Stimulated activated CD8-positive, alpha-beta memory T cell treated with anti-CD3 and anti-CD28 coated beads, Interleukin-7, amount 100 ng/mL, for 1 hour (primary cell): ENCODE measurements at places on chromosomes 16 and 17.

GRCh38 chr16:77500934-77501664 is 66.3 kb upstream of the ADAMTS18 start:
- no peak for DNase-seq

GRCh38 chr16:75774197-75774596 is 47.9 kb upstream of the CPHXL start:
- no peak for DNase-seq

DNA sequence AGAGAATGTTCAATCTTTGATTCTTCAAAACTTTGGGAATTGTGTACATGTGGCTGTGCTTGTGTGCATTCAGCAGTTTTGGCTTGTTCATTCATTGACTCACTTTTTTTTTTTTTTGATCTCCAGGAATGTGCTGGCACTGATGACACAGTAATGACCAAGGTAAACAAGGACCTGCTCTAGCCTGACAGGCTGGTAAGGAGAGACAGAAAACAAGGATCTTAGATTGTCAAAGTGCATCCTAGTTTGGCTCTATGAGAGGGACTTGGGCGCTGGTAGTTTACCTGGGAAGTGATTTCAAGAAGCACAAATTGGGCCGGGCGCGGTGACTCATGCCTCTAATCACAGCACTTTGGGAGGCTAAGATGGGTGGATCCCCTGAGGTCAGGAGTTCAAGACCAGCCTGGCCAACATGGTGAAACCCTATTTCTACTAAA is 233.1 kb upstream of the WSCD1 start:
- no peak for DNase-seq

- no peak for DNase-seq
These were observed 14.6 kb downstream of the ANKRD40 start for GRCh38 chr17:50693036-50693682.

- no peak for DNase-seq
These were observed 46.9 kb downstream of the IRX6 start for GRCh38 chr16:55370762-55371482.

DNA sequence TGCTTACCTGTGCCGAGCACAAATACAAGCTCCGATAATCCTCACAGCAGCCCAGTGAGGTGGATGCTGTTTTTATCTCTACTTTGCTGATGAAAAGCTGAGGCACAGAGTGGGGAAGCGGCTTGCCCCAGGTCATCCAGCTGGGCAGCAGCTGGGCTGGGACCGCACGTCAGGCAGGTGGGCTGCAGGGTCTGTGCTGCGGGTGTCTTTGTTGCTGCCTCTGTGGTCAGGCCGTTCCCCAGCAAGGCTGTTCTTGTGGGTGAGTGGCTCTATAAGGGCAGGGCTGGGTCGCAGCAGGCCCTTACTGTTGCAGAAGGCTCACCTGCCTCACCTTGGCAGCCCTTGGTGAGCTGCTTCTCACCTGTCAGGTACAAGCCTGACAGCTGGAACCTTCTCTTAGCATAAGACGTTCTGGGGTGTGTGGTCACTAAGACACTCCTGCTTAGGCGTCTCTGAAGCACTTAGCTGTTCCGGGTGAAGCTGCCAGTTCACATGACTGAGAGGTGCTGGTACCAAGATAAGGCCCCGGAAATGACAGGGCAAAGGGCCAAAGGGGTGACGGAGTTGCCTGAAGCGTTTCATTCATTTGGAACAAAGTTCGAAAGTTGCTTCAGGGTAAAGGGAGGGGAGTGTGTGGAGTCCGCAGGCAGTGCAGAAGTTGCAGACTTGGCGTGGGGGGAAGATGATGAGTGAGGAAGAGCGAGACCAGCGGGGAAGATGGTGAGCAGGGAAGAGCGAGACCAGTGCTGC is 17.4 kb downstream of the IRF8 start:
- no peak for DNase-seq

GRCh38 chr16:83706394-83706793 is 101.4 kb upstream of the HSBP1 start:
- no peak for DNase-seq

- no peak for DNase-seq
These were observed 30.7 kb upstream of the MED9 start for GRCh38 chr17:17445925-17446665.

- no peak for DNase-seq
These were observed 15.0 kb downstream of the FASN start for GRCh38 chr17:82083009-82083408.

GRCh38 chr16:88968589-88969280 is 8.3 kb downstream of the CBFA2T3 start:
- no peak for DNase-seq

- DNase-seq, result no peak
These were observed 8.9 kb downstream of the ANKRD11 start for GRCh38 chr16:89481356-89481955.

- DNase-seq, result no peak
These were observed 24.7 kb downstream of the RBFOX3 start for GRCh38 chr17:79586131-79586530.

DNA sequence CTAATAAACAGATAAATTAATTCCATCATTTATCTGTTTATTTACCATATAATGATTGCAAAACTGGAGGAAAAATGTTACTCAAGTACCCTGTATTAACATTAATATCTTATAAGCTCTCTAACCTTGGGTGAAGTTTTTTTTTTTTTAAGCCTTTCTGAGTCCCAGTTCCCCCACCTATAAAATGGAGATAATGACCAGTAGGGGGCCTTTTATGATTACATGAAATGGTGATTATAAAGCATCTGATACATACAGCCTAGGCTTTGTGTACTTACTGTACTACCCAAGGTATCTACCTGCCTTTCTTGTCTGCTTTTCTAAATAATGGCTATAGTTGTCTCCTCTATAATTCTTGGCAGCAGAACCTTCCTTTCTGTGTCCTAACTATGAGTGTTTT is 22.6 kb downstream of the LRRC36 start:
- no peak for DNase-seq

GRCh38 chr17:47274319-47275069 is 20.9 kb downstream of the ITGB3 start:
- DNase-seq, result no peak

DNA sequence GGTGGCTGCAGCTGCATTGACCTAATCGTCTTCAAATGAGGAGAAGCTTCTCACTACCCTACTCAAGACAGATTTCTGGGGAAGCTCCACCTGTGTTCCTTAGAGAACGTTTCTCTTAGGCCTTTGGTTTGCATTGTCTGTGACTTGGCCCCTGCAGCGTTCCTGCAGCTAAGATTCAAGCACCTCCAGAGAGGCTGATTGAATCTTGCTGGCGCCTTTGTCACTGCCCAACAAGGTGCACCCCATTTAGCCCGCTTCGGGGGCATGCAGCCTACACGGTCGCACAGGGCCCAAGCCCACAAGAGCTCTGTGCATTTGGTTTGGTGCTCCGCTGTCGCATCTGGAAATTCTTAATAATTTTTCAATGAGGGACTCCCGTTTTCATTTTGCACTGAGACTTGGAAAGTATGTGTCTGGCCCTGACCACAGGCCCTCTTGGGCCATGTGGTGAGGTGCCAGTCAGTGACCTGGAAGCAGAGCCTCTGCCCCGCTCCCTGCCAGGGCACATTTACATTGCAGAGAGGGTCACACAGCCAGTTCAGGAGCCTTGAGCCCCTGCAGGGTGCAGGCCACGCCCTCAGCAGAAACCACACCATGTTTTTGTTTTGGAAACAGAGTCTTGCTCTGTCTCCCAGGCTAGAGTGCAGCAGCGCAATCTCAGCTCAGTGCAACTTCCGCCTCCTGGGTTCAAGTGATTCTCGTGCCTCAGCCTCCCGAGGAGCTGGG is 51.1 kb upstream of the CACNG5 start:
- DNase-seq, result no peak

DNA sequence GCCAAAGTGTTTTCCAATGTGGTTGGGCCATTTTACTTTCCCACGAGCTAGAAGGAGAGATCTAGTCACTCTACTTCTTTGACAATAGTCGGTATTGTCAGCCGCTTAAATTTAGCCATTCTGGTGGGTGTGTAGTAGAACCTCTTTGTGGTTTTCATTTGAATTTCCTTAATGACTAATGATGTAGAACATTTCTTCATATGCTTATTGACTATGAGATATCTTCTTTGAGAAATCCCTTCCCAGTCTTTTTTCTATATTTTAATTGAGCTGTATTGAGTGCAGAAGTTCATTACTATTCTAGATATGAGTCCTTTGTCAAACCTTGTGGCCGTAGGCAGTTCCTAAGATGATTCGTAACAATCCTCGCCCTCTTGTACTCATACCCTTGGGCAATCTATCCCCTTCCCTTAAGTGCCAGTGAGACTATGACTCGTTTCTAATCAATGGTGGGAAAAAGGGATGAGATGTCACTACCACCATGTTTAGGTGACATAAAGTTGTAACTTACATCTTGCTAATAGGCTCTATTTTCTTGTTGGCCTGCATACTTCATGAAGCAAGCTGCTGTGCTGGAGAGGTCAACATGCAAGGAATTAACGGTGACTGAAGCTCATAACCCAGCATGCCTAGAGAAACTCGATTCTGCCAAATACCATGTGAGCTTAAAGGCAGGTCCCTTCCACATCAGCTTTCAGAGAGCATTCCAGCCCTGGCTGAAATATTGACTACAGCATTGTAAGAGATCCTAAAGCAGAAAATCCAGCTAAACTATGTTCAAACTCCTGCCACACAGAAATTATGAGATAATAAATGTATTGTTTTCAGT is 817.9 kb upstream of the SOX9 start:
- no peak for DNase-seq

DNA sequence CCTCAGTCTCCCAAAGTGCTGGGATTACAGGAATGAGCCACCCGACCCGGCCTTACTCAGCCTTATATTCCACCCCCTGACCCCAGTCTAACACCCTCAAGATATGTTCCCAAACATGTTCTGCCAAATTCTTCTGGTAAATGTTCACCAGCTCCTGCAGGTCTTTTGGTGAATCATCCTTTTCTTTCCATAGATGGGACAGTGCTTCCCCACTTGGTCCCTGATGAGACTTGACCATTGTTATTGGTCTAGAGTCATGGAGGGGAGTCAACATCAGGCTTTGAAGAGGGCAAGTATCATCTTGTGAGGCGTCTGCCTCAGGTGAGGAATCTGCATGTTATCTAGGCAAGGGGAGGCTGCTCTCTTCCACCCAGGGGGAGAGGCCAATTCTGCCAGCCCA is 10.4 kb upstream of the RUNDC3A start:
- DNase-seq, result no peak

- no peak for DNase-seq
These were observed 174.2 kb downstream of the STX8 start for GRCh38 chr17:9401434-9401833.

DNA sequence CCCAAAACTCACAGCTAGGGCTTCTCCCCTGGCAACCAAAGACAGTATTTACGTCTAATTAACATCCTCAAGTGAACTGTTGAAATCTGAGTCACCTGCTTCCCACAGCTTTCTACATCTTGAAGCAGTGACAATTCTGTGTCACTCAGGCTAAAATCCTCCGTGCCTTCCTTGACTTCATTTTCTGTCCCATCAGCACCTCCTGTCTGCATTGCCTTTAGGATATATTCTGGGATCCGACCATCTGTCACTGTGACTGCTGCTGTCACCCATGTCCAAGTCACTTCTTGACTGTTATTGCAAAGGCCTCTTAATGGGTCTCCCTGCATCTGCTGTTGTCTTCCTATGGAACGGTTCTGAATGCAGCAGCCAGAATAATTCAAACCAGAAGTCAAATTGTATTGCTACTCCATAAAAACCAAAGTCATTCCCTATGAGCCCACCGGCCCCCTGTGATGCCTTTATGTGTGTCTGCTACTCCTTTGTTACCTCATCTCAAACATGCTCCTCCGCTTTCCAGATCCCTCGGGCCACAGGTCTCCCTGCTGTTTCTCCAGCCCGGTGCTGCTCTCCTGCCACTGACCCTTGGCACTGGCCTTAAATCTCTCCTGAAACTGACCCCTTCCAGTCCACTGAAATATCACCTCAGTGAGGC is 56.9 kb downstream of the WWP2 start:
- DNase-seq, result no peak

DNA sequence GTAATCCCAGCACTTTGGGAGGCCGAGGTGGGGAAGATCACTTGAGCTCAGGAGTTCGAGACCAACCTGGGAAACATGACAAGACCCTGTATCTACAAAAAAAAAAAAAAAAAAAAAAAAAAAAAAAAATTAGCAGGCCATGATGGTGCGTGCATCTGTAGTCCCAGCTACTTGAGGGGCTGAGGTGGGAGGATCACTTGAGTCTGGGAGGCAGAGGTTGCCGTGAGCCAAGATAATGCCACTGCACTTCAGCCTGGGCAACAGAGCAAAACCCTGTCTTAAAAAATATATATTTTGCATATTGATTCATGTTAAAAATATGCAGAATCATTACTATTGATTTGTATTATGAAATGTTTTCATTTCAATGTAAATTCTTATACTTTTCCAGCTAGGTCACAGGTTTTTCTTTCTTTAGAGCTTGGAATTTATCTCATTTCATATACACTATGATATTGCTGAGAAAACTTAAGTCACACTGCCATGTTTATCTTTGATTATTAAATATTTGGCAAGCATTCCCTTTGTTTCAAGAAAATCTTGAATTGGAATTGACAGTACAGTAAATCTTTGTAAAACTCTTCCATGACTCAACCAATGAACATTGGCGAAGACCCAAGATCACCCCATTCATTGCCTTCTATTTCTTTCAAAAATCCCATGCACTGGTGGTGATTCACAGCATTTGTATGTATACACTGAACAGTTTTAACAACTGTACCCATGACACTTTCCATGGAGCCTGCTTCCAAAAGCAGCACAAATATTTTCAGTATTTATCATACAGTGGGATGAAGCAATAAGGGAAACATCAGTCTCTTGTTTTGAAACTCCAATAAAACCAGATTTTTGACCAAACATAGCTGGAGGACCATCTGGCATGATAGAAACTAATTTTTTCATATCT is 83.5 kb upstream of the TNRC6A start:
- DNase-seq, result no peak

- DNase-seq, result no peak
These were observed 204.6 kb downstream of the SLC39A11 start for GRCh38 chr17:72887917-72888316.

DNA sequence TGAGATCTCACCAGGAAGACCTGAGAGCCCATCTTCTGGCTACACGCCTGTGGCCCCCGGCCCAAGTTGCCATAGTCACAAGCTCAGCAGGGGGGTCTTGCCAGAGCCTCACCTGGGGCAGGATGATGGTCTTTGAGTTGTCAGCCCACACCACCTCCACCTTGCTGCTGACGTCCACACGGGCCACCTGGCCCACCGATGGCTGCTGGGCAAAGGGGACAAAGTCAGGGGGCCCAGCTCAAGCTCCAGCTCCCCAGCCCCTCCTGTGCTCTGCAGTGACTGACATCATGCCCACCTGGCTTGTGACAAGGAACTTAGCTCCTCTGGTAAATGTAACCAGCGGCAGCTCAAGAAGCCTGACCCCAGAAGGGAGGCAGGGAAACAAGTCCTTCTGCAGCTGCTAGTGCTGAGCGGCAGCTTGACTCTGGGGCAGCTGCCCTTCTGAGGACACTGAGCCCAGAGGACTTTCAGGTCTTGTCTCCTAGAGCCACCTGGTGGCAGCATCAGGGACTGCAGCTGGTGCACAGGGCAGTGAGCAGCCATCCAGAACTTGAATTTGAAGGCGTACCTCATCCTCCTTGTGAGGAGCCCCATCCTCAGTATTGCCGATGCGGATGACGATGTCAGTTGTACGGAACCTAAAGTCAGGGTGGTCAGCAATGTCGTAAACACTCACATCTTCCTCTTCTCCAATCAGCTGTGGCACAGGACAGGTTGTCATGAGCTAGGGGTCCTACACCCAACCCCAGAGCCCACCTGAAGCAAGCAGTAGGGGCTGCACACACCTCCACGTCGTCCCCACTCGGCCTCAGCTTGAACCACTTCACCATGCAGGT is 13.5 kb downstream of the SPHK1 start:
- peak; percentile 62 for DNase-seq

GRCh38 chr17:31092475-31093064 is 2.2 kb upstream of the NF1 start:
- no peak for DNase-seq

- DNase-seq, result no peak
These were observed 25.3 kb downstream of the RPH3AL start for GRCh38 chr17:327296-327695.
